ENCODE measurements at places on chromosomes 4 and X. TPM values are rescaled to one million over a fixed set of nuclear protein-coding genes. Genes with fewer than 3 reads are reported as not detected.

GRCh38 chrX:69104756-69105434 is 60.4 kb downstream of the PJA1 start:
- no peak for DNase-seq

DNA sequence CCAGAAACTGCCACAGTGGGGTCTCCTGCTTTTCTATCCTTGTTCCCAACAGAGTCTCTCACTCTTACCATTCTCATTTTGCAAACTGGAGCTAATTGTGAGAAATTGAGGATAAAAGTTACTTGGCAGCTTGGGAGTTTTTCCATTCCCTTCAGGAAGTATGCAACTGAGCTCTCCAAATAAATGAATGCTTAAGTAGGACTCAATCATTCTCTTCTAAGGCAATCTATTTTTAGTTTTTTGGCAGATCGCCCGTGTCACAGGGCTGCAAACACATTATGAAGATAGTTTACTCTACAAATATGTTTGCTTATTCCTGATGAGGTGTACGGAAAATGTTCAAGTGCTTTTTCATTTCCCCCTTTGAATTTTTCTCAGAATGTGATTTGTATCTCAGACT is 5.3 kb downstream of the ASB11 start:
- no peak for DNase-seq

- DNase-seq, result no peak
These were observed 146.4 kb upstream of the EOLA2 start for GRCh38 chrX:150084496-150085229.

The PHEX gene
- total RNA-seq, result 1.7 TPM

The SMS gene
- total RNA-seq, result 174 TPM
